ENCODE measurements at places on chromosomes 2 and 18.

GRCh38 chr2:172962082-172962481 lies 113.6 kb upstream of the MAP3K20 start:
- DNase-seq, result no peak

GRCh38 chr2:103135679-103136078 lies 373.8 kb downstream of the TMEM182 start:
- no peak for DNase-seq

DNA sequence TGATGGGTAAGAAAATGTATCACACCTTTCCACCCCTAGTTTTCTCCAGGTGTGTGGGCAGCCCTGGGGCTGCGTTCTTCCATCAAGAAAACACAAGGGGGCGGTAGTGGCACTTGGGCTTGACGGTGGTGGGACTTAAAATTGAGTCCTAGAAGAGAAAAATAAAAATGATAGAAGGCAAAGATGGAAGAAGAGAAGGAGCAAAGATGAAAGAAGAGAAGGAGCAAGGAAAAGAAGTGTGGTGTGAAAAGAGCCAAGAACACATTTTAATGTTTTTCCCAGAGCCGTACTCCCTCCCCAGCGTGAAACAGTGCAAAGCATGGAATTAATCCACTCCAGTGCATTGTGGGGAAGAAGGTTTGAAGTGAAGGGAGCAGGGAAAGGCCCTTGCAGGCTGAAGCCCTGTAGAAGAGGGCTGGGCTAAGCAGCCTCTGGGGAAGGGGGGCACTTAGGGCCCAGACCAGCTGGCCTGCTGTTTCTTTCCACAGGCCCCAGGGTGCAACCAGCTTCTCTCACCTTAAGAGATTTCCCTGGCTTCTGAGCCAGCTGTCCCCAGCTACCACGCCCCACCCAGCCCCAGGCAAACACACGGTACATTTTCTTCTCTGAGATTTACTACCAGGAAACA lies 256.8 kb downstream of the RNF152 start:
- DNase-seq, result no peak

DNA sequence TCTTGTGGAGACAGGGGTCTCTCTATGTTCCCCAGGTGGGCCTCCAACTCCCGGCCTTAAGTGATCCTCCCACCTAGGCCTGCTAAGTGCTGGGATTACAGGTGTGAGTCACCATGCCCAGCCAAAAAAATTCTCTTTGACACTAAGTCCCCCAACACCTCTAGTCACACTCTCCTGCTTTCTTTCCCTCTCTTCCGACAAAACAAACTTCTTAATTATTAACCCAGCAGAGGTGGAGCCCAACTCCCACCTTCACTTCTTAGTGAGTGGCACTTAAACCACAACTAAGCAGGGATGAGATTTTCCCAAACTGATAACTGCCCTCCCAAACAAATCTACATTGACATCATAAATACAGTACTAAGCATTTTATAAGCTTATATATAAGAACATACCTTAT lies 60.5 kb upstream of the PMAIP1 start:
- DNase-seq, result no peak

DNA sequence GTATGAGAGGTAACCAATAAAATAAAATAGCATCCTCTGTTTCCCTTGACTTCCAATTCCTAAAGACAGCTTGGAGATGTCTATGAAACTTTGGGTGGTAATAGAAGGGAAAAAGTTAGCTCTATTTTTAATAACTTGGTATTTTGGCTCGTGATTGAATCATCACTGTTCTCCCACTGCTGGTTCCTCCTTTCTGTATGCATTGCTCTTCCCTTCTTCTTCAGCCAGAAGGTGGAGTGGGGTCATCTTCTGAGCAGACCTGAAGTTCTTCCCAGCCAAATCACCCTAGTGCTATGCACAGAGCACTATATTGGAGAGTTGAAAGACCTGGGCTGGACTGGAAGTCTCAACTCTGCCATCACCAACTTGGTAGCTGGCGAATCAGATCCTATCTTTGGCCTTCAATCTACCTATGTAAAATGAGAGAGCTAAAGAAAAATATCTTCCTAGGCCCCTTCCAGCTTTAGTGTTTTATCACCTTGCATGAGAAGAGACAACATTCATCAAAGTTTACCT lies 54.1 kb downstream of the CPO start:
- no peak for DNase-seq

GRCh38 chr18:7924616-7925015 lies 357.5 kb downstream of the PTPRM start:
- DNase-seq, result no peak

- no peak for DNase-seq
Observed at GRCh38 chr2:37148325-37148724, 8.5 kb downstream of the EIF2AK2 start.

- no peak for DNase-seq
Observed at GRCh38 chr18:48157956-48158355, 227.5 kb upstream of the SMAD2 start.

DNA sequence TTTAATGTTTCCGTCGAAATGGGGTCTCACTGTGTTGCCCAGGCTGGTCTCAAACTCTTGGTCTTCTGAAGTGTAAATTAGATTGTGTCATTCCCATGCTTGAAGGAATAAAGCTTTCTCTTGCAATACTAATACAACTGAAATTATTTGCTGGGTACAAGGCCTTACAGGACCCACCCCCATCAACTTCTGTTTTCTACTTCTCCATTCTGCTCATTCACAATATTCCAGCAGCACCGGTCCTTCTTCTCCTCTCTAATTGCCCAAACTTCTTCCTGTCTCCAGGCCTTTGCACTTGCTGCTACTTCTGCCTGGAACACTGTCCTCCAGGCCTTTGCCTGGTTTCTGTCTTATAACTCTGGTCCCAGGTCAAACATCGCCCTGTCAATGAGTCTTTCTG lies 73.8 kb downstream of the APOB start:
- DNase-seq, result no peak

DNA sequence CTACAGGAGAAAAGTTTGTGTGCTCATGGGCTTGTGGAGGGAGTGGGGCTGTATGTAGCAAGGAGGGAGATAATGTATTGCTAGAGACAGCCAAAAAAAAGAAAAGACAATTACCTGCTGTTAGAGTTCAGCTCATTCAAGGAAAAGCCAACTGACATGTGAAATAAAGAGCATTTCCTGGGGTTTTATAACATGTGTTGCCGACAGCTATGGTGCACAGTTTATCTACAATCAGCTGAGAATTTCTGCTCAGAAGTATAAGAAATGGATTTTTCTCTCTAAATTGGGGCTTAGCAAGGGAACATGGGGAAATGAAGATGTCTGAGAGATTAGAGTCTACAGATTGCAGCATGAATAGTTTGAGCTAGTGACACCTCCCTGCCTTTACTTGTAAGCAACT lies 674.1 kb downstream of the SUCLG1 start:
- no peak for DNase-seq

GRCh38 chr2:207594731-207595130 lies 30.5 kb downstream of the METTL21A start:
- no peak for DNase-seq

DNA sequence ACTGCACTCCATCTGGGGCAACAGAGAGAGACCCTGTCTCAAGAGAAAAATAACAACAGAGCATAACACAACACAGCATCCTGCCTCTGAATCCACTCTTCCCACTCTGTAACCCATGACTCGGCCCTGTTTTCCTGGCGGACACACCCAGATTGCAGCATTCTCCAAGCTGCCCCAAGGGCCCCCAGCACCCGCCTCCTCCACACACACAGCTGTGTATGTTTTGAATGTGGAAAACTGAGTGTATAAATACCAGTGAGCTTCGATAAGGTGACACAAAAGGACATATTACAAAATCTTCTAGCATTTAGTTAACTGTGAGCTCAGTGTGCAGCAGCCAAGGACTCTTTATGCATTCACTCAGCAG lies 13.0 kb downstream of the IMPA2 start:
- no peak for DNase-seq

GRCh38 chr2:31253356-31254131 lies 19.6 kb downstream of the EHD3 start:
- no peak for DNase-seq

DNA sequence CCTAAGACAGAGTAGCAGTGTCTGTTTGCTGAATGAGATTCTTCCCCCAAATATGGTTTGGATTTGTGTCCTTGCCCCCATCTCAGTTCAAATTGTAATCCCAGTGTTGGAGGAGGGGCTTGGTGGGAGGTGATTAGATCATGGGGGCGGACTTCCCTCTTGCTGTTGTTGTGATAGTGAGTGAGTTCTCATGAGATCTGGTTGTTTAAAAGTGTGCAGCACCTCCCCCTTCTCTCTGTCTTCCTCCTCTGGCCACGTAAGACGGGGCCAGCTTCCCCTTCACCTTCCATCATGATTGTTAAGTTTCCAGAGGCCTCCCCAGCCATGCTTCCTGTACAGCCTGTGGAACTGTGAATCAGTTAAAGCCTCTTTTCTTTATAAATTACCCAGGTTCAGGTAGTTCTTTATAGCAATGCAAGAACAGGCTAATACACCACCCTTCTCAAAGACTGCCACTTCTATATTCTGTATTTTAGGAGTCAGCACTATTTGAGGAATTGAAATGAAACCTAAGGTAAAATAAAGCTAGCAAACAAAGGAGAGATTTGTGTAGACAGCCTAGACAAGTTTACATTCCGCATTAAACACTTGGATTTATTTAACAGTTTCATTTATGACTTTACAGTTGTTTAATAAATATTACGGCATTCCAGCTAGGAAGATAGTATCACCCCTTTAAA lies 21.6 kb downstream of the FBXO36 start:
- no peak for DNase-seq

- DNase-seq, result no peak
Observed at GRCh38 chr2:162184821-162185450, 32.9 kb upstream of the GCG start.

DNA sequence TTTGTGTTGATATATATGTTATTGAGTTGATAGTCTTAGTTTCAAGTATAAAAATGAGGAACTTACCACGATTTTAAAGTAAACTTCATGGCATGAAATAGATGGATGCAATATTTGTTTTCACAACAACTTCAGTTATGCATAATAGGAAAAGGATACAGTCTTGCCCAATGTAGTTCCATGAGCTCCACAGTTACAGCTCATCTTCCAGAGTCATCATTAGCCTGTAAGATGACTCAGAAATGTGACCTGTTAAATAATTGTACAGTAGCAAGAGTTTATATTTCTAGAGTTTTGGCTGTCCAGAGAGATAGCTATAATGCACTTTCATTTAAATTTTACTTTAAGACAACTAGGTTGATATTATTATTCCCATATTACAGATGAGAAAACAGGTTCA lies 80.9 kb upstream of the ARHGAP28 start:
- DNase-seq, result no peak

DNA sequence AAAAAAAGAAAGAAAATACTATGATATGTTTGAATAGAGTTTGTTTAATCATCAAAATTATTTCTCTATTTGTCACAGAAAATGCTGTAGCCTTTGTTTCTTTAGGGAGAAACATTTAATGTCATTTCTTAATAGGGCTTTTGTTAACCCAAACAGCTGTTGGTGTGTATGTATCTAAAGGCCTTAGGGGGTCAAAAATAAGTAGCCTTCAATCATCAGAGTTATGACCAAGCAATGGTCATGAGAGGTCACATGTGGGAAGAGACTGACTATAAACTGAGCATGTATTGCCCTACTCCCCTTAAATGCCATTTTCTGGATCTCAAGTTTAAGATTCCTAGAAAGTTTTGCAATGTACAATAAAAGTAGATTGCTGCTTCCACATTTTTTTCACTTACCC lies 22.7 kb downstream of the HNMT start:
- no peak for DNase-seq

DNA sequence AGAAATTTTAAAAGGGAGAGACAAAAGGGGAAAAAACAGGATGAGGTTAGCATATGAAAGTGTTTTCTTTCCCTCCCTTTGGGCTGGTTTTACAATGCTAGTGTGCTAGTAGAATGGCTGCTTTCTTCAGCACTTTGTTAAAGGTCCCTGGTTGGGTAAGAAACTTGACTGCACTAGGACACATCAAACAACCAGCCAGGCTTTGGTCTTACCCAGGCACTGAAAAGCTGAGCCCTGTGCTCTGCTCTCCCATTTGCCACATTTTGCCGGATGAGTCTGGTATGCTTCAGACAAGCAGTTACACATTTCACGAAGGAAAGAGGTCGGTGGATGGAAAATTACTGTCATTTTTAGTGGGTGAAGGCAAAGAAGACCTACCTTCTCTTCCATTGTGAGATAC lies 242.0 kb downstream of the DPP10 start:
- no peak for DNase-seq

DNA sequence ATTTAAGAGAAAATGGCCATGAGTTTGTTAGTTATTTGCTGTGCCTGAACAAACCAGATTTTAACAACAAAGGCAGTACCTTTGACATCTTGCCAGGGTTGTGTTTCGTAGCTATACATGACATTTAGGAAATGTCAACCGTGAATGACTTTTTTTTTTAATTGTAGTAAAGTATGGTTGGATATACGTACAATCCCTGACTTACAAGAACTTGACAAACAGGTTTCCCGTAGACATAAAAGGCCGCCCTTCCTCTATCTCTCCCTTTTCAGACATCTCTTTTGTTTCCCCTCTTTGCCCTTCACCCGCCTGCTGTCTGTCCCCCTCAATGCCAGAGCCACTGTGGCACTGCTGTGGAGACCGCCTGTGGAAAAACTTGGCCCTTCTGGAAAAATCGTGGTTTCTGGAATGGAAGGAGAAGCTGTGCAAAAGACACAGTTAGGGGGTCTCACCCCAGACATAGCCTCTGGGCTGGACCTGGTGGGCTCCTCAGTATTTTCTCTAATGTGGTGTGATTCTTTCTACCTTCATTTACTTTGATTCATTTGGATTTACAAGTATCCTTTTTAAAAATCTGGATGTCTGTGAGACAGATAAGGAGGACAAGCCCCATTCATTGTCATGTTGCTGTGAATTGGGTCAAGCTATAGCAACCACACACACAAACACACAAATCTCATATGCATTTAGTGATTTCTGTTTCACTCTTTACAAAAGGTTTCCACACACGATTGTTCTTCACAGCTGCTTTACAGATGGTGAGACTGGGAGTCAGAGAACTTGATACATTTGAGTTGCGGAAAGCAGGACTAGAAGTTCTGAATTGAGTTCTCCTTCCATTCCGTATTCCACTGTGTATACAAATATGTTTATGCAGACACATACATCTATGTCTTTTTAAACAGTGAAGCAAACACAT lies 48.6 kb downstream of the SPATS2L start:
- no peak for DNase-seq

DNA sequence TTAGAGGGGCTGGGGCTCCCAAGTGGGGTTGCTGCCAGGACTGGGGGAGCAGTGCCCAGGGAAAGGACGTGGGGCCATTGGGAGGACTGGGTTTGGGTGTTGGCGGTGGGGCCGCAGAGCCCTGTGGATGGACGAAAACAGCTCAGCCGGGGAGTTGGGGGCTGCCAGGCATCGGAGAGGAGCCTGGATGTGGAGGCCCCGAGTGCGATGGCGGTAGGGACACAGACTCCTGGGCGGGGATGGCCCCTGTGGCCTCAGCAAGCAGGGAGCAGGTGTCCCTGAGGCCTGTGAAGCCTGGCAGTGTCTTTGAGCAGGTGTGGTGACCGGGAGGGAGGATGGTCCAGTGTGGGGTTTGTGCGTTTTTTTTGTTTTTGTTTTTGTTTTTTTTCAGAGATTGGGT lies 13.3 kb downstream of the CTDP1 start:
- no peak for DNase-seq
